Activated CD4-positive, alpha-beta T cell treated with anti-CD3 and anti-CD28 coated beads, Interleukin-2, amount 50 U/mL, for 4 hours (primary cell): ENCODE measurements at places on chromosomes 13 and 19.

- no peak for DNase-seq
Observed at GRCh38 chr13:35499196-35499662, 22.7 kb upstream of the MAB21L1 start.

DNA sequence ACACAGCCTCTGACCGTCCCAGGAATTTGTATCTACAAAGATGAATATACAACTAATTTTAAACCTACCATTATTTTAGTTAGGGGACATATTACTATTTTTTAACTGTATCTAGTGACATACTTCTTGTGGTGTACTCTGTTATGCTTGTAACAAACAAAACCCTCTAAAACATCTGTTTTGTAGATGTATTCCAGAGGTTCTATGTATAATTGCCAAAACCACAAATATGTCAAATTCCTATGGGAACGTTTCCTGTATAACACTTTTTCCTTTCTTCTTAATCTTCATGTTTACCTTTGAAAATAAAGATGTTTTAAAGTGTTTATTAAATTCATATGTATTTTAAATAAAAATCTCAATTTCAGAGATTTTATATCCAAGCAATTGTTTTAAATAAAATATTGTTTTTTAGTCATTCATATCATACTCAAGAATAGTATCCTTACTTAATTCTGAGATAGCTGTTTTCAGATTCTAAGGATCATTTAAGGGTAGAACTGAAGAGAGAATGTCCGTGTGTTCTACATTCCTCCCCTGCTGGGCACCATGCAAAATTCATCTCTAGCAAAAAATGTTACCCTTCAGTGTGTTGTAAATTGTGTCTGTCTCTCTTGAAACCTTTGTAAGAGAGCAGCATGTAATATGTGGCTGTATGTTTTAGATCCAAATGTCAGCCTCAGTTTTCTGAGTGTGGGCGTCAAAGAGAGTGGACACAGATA, 1327.7 kb downstream of the EFNB2 start:
- no peak for DNase-seq

DNA sequence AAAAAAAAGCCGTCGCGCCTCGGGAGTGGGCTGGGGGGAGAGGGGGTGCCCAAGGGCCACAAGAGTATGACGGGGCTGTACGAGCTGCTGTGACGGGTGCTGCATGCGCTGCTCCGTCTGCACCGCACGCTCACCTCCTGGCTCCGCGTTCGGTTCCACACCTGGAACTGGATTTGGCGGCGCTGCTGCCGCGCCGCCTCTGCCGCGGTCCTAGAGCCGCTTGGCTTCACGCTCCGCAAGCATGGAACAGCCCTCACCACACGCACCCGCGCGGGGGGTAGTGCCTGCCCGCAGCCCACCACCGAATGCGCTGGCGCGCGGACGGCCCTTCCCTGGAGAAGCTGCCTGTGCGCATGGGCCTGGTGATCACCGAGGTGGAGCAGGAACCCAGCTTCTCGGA, 18.8 kb downstream of the C1QTNF9 start:
- no peak for DNase-seq

DNA sequence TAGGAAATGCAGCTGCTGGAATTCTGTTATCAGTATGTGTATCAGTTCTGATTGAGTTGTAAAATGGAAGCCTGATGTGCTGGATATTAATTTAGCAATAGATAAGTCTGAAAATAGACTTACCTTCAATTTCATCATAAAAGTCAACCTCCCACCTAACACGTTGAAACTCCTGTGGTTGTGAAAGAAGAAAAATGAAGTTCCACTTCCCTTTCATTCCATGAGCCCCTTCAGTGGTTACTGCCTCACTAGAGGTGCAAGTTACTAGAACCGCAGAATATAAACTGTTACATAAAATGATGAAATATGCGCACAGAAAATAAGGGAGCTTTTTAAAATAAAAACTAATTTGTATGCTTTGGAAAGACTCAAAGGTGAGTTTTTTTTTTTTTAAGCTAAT, 249.2 kb downstream of the SHISA2 start:
- DNase-seq: no peak

- DNase-seq: no peak
Observed at GRCh38 chr13:80547885-80548825, 207.2 kb upstream of the SPRY2 start.

DNA sequence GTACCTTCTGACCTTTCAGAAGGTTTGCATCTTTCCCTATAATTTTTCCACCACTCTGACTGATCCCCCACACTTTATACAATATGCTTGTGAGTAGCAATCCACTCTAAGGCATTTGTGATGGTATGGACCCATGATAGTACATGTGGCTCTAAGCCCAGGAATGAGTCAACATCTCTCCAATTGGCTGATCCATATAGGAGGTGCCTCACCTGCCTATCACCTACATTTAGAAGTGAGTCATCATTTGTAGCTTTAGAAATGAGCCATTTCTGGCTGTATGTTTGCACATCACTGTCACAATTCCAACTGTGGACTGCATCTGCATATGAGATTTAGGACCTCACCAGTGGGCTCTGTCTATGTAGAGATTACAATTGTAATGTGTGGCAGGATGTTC, 133.1 kb upstream of the ZNF91 start:
- DNase-seq: no peak

DNA sequence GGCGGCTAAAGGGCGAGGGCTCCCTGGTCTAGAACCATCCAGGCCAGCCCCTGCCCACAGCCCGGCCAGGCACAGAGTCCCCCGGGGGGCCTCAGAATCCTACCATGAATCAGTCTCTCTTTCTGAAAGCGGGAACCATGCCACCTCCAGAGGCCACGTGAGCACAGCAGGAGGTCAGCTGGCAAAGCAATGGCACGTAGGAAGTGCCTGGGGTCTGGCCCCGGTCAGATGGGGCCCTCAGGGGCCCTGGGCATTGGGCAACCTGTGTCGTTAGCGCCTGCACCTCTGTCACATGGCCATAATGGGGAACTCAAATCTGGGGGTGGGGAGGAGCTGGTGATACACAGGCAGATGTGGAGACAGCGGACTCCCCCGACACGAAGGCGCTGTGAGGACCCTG, 8.8 kb downstream of the MFSD12 start:
- no peak for DNase-seq

- DNase-seq: no peak
Observed at GRCh38 chr13:59301174-59301567, 862.6 kb downstream of the DIAPH3 start.

DNA sequence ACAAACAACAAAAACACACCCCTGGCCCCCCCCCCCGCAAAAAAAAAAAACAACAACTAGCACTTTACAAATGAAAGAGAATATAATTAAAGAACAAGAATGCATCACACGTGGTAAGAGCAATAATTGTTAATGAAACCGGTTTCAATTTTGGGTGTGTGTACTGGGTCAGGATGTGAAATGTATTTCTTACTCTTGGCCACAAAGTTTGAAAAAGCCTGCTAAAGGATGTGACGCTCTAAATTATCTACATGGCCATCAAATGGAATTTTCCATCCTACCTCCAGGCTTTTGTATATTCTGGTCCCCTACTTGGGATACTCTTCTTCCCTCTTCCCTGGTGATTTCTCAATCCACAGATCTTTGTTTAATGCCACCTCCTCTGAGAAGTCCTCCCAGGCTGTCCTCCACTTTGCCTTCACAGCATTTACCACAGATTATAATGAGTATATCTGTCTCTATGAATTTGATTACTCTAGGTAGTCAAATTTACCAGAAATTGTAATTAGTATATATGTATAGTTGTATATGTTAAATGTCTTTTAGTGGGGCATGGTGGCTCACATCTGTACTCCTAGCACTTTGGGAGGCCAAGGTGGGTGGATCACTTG, 2.1 kb downstream of the SARS2 start:
- DNase-seq: no peak

- no peak for DNase-seq
Observed at GRCh38 chr13:104875038-104875754, 1660.3 kb downstream of the EFNB2 start.

- DNase-seq: no peak
Observed at GRCh38 chr13:42720113-42720857, 61.1 kb upstream of the FAM216B start.

DNA sequence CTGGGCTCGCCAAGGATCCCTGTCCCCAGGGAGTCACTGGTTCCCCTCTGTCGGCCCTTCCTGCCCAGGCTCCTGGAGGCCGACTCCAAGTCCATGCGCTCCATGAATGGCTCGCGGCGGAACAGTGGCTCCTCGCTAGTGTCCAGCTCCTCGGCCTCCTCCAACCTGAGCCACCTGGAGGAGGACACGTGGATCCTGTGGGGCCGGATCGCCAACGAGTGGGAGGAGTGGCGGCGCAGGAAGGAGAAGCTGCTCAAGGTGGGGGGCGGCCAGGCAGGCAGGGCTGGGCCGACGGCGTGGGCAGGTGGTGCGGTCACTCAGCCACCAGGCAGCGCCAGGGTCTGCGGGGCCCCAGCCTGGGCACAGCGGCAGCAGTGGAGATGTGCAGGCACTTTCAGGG, 17.6 kb downstream of the EVI5L start:
- DNase-seq: no peak

DNA sequence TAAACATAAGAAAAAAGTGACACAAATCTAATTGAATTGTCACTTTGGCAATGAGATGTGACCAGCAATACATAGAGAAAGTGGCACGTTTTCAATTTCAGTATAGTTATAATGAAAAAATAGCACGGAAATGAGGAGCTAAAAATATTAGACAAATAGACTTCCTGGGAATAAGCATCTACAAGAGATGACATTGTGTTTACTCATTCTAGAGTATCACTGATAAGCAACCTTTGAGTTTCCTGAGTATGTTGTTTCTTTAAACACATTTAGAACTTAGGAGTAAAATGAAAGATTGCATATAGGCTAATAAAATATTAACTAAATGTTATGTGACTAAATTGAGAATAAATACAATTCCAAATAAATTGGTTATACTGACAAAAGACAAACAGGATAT, 207.1 kb upstream of the SLITRK6 start:
- DNase-seq: no peak

- no peak for DNase-seq
Observed at GRCh38 chr19:7739801-7740681, 7.3 kb downstream of the CD209 start.

DNA sequence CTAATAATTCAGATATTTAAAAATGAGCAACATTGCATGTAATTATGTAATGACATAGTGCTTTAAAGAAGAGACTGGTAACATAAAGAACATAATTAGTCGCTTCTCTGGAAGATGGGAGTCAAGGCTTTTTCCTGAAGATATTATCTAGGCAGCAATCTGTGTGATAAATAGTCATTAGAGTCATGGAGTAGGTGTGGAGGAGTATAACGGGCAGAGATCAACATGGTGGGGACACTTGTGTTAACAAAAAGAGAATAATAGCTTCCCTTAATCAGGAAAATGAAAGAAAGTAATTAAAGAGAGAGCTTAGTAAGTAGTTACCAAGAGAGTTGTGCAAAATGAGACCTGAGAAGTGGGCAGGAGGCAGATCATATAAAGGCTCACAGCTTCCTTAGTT, 1417.1 kb upstream of the ATXN8OS start:
- DNase-seq: no peak

GRCh38 chr19:604355-604754, 14.7 kb downstream of the HCN2 start:
- DNase-seq: no peak

DNA sequence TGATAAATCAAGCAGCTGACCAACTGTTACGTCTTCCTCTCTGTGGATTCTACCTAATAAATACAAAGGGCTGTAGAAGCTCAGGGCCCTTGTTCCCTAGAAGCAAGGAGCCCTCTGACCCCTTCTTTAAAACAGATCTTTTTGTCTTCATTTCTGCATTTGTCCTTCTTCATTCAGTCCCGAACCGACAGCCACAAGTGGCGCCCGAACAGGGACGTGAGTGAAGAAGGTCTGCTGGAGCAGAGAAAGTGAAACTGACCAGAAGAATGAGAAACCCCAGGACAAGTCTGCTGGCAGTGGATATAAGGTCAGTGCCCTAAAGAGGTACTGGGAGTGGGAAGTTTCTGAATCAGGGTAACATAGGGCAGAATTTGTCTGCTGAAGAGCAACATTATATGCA, 13.1 kb downstream of the ZNF773 start:
- DNase-seq: no peak

DNA sequence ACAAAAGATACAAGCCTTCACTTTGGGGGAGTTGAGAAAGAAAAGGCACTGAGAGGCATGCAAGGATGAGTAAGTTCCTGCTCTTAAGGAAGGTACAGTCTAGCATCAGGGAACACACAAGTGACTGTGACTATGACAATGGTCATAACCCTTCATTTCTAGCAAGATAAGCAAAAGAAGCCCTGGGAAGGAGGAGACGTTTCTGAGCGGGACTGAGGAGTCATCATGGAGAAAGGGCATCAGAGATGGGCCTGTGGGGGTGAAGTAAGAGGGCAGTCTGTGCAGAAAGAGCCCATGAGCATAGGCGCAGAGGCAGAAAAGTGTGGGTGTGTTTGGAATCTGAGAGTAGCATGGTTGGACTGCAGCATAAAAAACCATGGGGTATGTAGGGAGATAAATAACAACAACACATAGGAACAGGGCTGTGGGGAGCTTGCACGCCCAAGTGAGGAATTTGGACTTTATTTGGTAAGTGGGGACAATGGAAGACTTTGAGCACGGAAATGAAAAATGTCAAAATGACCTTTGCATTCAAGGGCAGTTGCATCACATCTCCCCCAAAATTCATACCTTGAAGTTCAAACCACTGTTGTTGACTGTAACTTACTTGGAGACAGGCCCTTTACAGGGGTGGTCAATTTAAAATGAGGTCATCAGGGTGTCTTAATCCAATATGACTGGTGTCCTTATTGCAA, 86.7 kb downstream of the MBNL2 start:
- DNase-seq: no peak

- DNase-seq: no peak
Observed at GRCh38 chr19:5943045-5943444, 29.0 kb downstream of the CAPS start.

- DNase-seq: peak; percentile 3
Observed at GRCh38 chr19:28633319-28634018, 579.5 kb downstream of the UQCRFS1 start.

DNA sequence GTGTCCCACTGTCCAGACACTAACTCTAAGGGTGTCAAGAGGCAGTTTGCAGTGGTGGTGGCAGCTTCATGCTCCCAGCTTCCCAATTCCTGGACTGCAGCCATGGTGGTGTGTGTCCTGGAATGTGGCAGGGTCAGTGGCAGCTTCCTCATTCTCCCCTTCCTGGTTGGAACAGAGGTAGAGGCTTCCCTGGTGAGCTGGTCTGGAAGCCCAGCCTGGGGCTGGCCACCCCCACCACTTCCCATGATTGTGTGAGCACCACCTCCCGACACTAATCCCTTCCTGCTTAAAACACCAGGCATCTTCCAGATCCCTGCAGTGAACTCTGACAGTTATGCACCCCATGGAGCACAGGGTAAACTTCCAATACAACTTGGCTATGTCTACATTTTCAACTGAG, 134.9 kb downstream of the RAP2A start:
- no peak for DNase-seq

DNA sequence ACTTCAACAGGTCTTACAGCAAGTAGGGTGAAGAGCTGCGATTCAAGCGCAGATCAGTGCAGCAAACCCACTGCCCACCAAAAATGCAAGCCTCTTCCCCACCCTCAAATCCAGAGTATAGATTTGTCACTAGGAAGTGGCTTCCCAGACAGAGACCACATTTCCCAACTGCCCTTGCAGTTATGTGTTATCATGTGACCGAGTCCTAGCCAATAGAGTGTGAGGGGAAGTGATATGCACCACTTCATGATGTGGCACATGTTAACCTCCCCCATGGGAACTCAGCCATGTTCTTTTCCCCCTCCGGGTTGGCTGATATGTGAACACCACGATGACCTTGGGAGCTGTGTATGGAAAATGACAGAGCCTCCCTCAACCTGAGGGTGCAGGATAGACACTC, 50.8 kb downstream of the MBD3L2B start:
- no peak for DNase-seq
